Cardiac septum (tissue), 1 donor: ENCODE measurements at places on chromosomes 16 and 17.

- DNase-seq: no peak
These were observed 329.8 kb downstream of the UTP18 start for GRCh38 chr17:51590071-51590656.

DNA sequence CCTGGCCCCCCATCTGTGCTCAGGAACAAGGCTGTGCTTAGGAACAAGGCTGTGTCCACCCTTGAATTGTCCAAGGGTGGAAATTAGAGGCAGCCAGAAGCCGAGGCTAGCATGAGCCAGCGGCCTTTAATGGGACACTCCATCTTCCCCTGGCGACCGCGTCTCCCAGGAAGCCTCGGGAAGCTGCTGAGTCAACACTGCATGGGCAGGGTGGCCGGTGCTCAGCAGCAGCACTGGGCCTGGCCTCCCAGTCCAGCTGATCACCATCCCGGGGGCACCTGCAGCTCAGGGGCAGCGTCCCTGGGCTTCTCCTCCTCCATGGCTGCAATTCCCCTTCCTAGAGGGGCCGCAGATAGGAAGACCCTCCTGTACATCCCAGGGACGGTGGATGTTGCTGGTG, 180.8 kb downstream of the ENGASE start:
- no peak for DNase-seq

DNA sequence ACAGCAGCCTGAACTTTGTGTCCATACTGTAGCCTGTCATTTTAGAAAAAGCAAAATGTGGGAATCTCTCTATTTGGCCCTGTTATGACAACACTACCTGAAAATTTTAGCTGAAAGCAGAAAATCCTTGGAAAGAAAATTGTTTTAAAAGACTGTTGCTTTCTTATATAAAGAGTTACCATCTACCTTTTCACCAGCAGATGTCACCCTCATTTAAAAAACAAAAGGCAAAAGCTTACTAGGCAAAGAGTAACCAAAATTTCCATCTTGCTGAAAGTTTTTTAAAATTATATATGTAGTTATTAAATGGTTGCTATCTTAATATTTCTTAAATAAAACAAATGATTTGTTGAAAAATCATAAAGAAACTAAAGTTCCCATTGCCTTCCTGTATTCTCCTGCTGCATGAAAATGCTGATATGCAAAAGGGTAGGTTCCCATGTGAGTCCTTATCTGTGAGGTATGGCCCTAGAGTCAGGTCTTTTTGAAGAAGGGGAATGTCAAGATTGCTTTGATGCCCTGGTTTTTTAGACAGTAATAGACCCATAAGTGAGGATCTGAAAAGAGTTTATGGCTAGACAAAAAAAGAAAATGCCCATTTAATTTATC, 61.0 kb downstream of the TNRC6C start:
- DNase-seq: no peak

DNA sequence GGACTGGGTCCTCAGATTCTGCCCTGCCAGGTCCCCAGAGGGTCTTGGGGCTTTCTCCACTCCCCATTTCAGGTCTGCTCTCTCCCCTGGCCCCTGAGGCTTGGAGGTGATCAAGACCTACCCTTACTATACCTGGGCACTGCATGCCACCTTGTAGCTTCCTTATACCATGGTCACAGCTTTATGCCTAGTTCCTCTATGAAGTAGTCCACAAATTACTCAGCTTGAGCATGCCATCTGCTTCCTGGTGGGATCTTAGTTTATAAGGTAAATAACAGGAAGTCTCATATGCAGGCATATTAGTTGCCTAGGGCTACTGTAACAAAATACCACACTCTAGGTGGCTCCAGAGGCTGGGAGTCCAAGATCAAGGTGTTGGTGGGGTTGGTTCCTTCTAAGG, 11.0 kb upstream of the PMFBP1 start:
- DNase-seq: no peak

DNA sequence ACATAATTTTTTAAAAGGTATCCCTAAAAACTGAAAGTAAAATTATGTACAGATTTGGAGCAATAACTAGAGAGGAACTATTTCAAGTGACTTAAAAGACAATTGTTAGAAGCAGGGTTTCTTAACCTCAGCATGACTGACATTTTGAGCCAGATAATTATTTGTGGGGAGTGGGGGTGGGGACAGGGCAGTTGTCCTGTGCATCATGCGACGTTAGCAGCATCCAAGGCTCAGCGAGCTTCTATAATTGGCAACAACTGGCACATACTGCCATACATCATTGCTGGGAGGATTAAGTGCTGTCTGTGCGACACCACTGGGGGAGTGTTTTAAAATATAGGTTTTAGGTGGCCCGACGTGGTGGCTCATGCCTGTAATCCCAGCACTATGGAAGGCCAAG, 27.1 kb downstream of the GABARAPL2 start:
- no peak for DNase-seq

DNA sequence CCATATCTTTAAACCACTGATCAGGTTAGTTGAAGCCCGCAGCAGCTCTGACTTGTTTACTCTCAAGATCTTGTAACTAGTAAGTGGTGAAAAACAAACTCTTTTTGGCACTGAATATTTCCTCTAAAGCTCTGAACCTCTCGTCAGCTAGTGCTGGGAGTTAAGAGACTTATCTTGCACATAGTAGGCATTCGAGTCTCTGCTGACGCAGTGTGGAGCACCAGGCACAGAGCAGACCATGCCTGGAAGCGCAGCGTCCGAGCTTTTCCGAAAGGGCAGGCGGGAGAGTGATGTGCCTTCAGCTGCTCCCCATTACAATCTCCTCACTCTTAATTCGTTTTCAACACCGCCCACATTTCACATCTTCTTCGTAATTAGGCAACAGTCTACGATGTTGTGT, 63.0 kb downstream of the SMG6 start:
- no peak for DNase-seq

GRCh38 chr16:85207357-85207921, 95.2 kb upstream of the CIBAR2 start:
- DNase-seq: no peak

DNA sequence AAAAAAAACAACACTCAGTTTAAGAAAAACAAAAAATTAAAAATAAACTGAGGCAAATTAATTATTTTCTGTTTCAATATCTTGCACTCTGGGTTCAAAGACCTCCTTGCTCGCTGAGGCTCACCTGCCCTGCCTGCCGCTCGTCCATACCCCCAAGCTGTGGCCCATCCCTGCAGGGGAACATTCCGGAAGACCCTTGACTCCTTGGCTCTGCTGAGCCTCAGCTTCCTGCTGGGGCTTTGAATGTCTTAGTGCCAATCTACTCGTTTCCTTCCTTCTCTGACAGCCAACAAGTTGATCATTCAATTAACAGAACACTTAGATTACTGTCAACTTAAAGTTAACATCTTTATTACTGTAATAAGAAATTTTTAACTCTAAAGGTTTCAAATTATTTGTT, 24.3 kb downstream of the G6PC1 start:
- no peak for DNase-seq

- DNase-seq: no peak
These were observed 114.8 kb upstream of the NOL11 start for GRCh38 chr17:67602974-67603373.

GRCh38 chr16:77925531-77925930, 96.8 kb upstream of the CLEC3A start:
- DNase-seq: no peak

GRCh38 chr16:75308011-75308410, 56.6 kb upstream of the BCAR1 start:
- DNase-seq: no peak

DNA sequence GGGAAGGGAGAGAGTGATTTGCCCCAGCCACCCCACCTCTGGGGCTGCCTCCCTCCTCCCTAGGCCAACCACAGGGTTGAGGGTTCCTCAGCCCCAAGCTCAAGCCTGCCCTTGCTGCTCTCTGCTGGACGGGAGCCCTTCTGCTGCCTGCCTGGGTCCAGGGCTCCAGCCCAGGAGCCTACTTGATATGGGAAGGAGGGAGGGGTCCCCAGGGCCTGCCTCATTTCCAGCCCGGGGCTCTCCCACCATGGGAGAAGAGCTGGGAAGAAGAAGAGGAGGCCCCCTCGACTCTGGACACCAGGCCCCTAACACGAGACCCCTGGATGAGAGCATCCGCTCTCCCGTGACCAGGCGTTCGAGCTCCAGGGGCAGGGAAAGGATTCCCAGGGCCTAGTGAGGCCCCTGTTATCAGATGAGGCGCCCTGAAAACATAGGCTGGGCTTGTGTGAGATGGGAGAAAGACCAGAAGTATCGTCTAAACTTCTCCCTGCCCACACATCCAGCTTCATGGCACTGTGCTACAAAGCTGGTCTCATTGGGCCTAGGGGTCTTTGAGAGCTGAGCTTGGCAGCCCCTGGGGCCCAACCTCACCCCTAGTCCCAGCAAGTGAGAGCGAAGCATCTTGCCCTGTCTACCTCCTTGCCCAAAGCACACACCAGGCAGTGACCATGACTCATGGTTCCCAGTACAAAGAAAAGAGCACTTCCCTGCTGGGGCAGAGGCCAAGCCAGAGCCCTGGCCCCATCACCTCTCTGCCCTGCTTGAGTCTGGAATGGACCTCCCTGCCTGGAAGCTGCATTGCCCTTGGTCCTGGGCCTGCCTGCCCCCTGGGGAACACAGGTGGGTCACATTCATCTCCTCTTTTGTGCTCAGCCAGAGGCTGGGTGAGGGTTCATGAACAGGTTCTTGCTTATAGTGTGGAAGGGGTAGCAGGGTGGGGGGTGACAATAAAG, 987 bp downstream of the SLC16A5 start:
- DNase-seq: peak; percentile 82

GRCh38 chr17:55451203-55451641, 29.6 kb upstream of the MMD start:
- DNase-seq: no peak

DNA sequence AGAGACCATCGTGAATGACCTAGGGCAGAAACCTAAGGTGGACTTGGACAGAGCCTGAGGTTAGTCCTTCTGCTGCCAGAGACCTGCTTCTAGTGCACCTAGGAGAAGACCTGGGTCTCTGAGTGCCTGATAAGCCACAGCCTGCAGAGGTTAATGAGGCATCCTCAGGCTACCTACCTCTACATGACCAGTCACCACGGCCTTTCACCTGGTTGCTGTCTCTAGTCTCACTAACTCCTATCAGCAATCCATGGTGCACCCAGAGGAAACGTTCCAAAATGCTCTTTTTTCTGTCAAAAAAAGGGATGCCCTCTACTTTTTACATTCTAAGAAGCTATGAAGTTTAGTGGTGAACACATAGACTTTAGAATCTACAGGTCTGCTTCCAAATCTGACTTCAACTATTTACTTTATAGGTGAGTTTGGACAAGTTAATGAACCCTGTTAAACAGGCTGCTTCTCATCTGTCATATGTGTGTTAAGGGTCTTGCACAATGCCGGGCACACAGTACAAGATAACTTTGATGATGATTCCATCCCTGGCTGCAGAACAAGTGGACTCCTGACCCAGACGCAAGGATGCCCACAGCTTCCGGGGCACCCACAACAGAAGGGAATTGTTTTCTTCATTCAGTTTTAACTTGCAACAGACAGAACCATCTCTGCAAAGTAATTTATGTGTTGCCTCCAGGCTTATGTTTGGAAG, 469.9 kb upstream of the CDH5 start:
- no peak for DNase-seq

DNA sequence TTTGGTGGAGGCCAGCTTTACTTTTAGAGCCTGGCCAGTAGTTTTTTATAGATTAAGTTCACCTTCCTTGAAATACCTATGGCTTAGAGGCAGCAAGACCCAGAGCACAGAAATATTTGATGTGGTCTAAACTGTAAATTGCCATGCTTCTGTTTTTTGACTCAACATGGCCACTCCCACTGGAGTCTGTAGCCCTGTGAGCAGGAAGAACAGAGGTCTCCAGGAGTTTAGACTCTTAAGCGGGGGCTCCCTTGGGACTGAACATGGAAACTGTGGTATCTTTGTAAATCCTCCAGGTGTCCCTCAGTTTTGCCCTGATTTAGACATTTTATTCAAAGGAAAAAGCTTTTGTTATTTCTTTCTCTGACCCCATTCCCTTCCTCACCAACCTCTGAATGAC, 145.6 kb downstream of the FTO start:
- no peak for DNase-seq

- DNase-seq: peak; percentile 55
These were observed 12.1 kb upstream of the CBFB start for GRCh38 chr16:67016681-67017420.

- no peak for DNase-seq
These were observed 62.4 kb upstream of the TBX2 start for GRCh38 chr17:61337290-61337689.

DNA sequence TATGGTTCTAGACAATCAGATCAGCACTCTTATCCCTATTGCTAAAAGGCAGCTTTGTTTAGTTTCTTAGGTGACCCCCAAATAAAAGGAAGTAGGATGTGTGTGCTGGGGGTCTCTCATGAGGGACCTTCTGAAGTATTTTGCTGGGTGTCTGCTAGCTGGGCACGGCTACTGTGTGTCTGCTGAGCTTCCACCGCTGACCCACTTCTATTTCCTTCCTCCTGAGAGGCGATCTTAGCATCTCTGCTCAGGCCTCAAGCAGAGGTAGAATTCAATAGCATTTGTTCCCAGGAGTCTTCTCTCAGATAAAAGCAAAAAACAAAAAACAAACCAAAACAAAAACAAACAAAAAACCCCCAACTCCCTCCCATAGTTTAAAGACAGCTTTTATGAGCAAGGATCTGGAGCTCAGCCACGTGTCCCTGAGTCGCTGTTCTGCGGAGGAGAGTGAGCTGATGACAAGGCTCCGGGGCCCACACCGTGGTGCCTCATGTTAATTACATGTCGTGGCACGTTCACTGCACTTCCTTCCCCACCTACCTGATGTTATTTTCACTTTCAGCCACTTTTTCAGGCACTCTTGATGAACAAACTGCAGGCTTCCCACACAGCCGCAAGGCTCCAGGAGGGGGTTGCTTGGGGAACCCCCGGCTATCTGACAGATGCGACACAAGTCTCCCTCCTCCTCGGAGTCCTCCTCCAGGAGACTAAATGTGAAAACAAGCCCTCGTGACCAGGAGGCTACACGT, 83.5 kb downstream of the MARCHF10 start:
- peak; percentile 73 for DNase-seq

- no peak for DNase-seq
These were observed 71.3 kb downstream of the FTO start for GRCh38 chr16:53775106-53775820.

DNA sequence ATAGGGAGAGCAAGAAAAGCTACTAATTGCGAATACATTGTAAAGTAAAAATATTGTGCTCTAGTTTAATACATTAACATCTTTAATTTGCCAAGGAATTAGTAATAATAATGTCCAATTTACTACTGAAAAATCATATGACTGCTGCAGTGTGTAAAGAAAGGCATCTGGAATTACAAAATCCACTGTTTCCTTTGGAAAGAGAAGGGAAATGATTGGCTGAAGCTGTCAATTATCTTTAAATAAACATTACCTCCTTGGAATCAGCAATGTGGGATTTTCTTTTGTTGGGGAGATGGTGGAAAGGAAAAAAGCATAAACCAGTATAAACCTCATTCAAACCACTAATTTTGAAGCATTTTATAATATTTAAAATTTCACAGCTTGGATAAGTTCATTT, 276.0 kb downstream of the MAP2K6 start:
- DNase-seq: no peak

- no peak for DNase-seq
These were observed 4.9 kb downstream of the ANKFY1 start for GRCh38 chr17:4258867-4259266.
